ENCODE measurements at places on chromosomes 11 and 22.

GRCh38 chr11:104625246-104625645, 273.0 kb downstream of the CASP12 start:
- DNase-seq, result no peak

DNA sequence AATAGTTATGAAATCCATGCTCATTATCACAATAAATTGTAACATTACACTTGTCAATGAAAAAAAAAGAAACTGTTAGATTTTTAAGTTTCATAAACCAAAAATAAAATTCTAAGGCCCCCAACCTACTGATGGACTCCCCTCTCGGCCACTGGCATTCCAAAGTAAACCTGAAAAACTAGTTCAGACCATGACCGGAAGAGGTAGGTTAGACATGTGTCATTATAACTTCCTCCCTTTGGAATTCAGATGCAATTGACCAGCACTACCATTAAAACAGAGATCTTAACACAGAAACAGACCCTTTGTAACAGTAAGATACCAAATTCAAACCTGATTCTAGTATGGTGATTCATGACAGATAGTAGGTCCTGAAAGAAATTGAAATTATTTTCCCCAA, 12.9 kb downstream of the OR10A6 start:
- DNase-seq, result no peak

DNA sequence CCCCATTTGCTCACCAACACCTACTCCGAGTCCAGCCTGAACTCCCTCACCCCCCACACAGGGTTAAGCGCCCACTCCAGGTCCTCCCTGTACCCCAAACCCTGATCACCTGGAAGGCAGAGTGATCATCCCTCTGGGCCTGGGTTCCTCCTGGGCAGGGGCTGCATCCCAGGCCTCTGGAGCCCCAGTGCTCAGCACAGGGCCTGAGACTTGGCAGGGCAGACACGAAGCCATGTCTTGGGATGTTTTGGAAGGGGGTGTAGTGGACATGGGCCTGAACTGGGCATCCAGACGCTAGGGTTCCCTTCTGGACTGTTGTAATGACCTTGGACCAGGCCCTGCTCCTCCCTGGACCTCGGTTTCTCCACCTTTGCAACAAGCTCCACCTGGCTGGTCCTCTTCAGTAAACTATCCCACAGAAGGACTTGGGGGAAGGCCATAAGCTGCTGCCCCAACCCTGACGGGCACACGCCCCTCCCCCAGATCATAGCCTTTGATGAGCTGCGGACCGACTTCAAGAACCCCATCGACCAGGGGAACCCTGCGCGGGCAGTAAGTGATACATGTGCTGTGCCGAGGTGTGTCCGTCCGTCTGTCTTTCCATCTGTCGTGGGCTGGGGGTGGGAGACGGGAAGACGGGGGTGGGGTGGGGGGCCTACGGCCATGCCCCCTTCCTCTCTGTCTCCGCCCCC, 3.9 kb downstream of the CNIH2 start:
- no peak for DNase-seq

GRCh38 chr22:17914474-17914873, 109.9 kb downstream of the MICAL3 start:
- no peak for DNase-seq

GRCh38 chr11:64340671-64341335, 799 bp downstream of the CCDC88B start:
- no peak for DNase-seq

DNA sequence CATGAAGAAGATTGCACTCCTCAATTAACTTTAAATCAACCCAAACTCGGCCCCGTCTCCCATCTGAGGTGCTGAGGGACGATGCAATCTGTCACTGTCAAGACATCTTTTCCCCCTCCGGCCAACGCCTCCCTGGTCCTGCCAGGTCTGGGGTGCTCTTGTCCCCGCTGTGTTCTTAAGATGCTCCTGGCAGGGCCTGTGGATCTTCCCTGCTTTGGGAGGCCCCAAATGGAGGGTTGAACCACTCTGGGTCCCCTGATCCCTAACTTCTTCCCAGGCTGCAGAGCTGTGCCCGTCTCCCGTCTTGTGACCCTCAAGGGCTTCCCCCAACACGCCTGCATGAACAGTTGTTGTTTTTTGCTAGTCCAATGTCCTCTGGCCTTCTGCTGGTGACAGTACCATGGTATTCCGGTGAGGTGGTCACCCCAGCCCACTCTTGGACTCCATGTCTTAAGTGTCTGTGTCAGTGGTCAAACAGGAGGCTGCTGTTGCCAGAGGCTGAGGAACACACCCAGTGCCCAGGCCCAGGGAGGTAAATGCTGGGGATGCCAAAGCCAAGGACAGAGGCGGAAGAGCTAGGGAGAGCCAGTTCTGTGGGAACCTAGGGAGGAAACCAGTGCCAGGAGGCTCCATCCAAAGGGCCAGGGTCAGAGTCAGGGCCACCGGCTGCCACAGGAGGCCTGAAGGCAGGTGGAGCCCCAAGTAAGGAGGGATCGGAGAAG, 70.6 kb upstream of the SHANK2 start:
- DNase-seq, result no peak

GRCh38 chr11:96137373-96137772, 205.6 kb downstream of the MAML2 start:
- no peak for DNase-seq

DNA sequence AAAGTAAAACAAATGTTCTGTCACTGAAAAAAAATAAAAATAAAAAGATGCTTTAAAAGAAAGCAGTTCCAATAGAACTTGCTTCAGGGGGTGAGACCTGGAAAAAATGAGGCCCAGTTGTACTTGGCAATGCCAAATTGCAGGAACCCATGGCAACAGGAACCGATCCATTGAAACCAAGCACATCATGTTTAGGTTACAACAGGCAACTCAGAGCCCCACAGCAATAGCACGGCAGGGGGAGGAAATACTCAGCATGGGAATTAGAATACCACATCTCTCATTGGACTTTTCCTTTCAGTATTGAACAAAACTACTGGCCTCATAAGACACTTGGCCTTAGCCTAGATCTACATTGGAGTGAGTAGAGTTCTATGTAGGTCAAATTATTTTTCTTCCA, 84.3 kb downstream of the MSANTD4 start:
- no peak for DNase-seq

DNA sequence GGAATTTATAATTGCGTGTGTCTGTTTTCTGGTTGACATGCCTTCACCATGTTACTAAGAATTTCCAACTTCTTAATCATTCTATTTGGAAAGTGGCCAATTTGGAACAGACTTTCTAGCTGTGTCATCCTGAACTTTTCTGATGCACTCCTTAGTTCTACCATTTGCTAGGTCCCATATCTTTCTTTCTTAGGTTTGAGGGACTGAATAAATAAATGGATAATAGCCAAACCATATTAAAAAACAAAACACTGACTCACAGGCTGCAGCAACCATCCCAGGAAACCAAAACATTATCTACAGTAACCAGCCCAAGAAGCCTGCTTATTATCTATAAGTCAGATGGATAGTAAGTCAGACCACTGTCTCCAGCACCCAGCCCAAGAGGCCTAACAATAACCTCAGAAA, 57.5 kb upstream of the PLET1 start:
- DNase-seq, result no peak

GRCh38 chr22:19896665-19897355, 42.1 kb upstream of the GNB1L start:
- DNase-seq, result no peak

DNA sequence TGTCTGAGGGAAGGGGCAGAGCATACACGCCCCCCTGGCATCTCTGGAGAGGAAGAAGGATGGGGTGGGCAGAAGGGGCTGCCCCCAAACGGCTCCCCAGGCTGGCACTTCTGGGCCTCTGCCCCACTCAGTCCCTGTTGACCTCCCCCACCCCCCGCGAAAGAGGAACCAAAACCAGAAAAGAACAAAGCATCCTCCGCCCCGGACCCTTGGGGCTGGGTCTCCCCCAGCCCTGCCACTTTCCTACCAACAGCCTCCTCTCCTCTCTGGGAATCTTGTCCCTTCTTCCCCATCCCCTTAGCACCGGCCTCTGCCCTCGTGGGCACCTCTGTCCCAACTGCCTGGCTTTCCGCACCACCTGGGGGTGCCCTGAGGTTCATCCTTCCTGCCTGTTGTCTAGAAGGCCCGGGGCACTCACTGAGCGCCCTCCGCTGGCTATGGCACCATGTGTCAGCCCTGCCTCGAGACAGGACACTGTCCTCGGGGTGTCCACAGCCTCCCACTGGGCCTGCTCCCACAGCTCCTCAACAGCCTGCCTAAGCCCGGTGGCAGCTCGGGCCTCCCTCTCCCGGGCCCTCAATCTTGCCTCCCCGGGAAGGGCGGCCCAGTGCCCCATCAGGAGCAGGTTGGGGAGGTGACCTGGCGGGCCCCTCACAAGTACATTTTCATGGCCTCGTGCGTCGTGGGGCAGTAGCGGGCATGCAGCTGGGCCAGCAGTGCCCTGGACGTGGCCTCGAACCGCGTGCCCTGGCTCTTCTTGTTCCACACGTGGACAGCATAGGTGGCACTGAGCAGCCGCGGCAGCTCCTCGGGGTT, 28.2 kb downstream of the A4GALT start:
- DNase-seq, result no peak

GRCh38 chr22:19173047-19174035, 5.2 kb downstream of the SLC25A1 start:
- no peak for DNase-seq

GRCh38 chr11:95461858-95462257, 230.9 kb upstream of the SESN3 start:
- DNase-seq, result no peak

DNA sequence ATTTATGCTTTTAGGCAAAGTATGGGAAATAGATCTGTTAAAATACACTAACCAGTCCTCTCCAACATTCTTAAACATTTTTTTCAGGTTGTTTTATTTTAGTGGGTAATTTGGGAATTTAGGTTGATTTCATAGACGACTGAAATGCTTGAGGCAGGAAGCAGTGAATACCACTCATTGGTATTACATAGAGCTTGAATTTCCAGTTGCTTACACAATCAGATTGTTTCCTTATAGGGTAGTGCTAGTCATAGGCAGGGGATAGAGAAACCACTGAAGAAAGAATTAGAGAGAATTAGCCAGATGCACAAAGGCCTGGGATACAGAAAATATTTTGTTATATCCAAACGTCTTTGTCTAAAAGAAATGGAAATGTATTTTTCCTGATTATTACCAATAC, 23.9 kb upstream of the LYVE1 start:
- no peak for DNase-seq

DNA sequence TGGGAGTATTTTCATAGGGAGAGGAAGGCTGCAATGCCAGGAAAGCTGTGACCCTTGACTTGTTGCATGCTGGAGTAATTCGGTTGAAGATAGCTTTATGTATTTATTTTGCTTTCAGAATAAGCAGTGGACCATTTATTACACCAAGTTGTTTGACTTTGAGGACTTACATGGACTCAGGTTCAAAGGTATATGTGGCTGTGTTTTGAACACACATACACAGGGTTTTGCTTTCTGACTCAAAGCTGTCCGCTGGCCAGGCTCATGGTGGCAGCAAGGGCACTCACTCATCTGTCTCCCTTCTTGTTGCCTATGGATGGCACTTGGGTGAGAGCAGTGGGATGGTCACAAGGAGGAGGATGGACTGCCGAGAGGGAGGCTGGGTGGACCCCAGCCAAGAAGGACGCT, 6.5 kb downstream of the TIMP3 start:
- DNase-seq, result no peak

GRCh38 chr11:10991393-10991792, 133.5 kb upstream of the ZBED5 start:
- no peak for DNase-seq

GRCh38 chr11:75286826-75287465, 46.4 kb downstream of the TPBGL start:
- no peak for DNase-seq

DNA sequence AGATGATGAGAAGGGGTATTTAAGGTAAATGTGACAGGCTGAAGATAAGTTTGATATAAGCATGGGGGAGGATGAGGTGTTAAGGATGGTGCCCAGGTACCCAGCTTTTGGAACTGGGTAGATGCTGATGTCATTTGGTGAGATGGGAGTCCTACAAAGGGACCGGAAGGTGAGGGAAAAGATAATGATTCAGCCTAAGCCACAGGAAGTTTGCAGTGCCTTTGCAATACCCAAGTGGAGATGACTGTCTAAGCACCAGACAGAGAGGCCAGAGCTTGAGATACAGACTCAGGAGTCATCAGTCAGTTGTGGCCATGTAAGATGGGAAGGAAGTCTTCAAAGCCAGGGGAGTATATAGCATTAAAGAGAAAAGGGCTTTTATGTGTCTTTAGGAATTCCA, 30.0 kb upstream of the SMCO4 start:
- DNase-seq, result no peak
